ENCODE measurements at places on chromosomes 6 and 20.

DNA sequence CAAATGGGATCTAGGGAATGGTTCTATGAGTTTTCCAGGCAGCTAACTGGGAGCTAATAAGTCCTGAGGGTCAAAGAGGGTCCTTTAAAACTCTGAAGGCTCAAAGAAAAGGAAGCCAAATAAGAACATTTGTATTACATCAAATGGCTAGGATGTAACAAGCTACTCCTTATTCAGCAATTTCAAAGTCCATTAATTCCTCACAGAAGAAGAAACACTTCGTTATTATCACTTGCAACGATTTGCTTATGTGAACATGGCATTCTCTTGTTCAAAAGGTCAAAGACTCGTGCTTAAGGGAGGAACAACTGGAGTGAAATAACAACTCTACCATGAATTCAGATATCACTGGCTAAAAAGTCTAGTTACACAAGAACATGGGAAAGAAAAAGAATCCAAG lies 70.8 kb upstream of the FBXO30 start:
- DNase-seq: no peak

DNA sequence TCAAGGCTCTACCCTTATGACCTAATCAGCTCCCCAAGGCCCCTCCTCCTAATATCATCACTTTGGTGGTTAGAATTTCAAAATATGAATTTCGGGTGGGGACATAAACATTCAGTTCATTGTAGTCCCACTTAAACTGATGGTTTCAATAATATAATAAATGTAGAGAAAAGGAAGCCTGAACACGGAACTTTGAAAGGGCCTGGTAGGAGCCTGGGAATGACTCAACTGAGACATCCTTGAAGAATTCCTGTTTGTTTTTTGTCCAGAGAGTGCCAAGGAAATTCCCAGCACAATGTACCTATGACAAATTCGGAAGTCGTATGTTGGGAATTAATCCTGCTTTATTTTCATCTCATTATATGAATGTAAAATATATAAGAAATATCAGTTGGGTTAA lies 457.9 kb downstream of the PLCB1 start:
- no peak for DNase-seq

- no peak for DNase-seq
Measured at GRCh38 chr6:4608361-4609115, 167.7 kb upstream of the CDYL start.

GRCh38 chr6:140345935-140346334 lies 971.5 kb upstream of the CITED2 start:
- DNase-seq: no peak

DNA sequence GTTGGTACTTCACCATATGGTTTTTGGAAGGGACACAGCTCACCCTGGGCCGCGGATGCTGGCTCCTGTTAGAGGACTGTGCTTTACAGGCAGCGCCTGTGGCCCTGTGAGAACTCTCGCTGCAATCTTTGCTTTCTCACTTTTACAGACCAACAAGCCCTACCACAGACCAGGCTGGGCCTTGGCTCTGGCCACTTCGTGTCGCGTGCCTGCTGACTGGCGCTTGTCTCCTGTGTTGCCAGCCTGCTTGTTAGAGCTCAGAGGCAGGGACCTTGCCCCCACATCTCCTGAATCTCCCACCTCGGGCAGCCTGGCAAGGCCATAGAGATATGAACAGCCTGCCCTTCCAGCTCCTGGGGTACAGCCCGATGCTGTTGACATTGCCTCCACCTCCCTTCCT lies 56.1 kb downstream of the SYNJ2 start:
- no peak for DNase-seq

DNA sequence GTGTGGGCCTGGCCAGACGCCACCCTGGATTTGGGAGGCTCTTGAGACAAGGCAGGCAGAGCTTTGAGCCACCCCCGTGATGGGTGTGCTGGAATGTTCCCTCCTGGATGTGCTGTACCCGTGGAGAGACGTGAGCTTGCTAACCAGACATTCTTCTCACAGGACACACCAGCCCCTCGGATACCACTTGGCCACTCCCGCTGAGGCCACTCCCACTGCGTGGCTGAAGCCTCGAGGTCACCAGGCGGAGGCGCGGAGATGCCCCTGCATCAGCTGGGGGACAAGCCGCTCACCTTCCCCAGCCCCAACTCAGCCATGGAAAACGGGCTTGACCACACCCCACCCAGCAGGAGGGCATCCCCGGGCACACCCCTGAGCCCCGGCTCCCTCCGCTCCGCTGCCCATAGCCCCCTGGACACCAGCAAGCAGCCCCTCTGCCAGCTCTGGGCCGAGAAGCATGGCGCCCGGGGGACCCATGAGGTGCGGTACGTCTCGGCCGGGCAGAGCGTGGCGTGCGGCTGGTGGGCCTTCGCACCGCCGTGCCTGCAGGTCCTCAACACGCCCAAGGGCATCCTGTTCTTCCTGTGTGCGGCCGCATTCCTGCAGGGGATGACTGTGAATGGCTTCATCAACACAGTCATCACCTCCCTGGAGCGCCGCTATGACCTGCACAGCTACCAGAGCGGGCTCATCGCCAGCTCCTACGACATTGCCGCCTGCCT lies 14.1 kb downstream of the SLCO4A1 start:
- DNase-seq: no peak

- no peak for DNase-seq
Measured at GRCh38 chr20:6974838-6975237, 207.4 kb downstream of the BMP2 start.

- no peak for DNase-seq
Measured at GRCh38 chr6:138724015-138724414, 49.6 kb upstream of the CCDC28A start.

DNA sequence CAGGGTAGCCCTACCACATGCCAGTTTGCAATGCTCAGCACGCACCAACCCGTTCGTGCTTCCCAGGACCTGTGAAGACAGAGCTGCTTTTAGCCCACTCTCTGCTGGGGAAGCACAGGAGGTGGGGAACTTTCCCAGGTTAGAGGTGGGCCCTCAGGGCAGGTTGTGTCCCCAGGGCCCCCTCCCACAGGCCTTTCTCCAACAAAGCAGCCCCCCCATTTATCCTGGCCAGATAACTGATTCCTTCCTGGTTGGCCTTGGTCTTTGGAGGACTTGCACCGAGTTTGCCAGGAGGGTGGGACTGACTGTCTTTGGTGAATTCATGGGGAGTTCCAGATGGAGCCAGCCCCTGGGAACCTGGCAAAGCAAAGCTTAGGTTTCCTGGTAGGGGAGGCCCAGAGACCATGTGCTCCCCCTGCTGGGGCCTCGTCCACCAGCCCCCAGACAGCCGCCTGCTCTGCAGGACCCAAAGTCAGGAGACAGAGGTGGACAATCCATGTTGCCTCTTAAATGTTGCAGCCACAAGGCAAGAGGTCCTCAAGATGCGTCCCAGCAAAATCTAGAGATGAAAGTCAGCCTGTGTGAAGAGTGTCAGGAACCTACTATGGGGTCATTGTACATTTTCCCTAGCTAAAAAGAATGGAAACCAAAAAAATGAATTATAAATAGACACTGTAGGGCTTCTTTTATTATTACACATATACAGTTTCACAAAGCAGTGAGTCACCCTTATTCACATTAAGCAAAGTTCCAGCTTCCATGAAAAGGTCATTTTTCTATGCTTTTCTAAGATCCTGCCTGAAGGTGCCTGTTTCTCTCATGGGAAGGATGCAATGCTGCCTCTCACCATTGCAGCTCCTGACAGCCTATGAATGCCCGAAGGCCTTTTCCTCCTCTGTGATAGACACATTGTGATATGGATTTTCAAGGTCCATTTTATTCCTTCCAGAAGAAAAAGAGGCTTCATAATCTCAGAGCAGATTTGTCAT lies 497.8 kb downstream of the PREX1 start:
- DNase-seq: peak; percentile 25

DNA sequence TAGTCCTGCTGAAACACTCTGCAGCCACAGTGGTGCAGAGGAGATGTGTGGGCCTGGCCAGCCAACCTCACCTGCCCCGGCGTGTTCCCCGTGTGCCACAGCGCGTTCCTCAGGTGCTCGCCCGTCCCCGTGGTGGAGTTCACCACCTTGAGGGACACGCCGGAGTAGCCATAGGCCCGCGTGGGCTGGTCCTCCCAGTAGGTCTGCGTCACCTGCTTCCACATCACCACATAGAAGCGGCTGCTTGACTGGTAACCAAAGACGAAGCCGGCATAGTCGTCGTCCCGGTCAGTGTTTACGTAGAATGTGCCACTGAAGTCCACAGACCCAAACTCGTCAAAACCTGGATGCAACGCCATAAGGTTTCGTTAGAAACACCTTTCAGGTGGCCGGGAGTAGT lies 31.5 kb downstream of the THBS2 start:
- no peak for DNase-seq

GRCh38 chr6:111423960-111424846 lies 58.8 kb downstream of the REV3L start:
- DNase-seq: no peak

DNA sequence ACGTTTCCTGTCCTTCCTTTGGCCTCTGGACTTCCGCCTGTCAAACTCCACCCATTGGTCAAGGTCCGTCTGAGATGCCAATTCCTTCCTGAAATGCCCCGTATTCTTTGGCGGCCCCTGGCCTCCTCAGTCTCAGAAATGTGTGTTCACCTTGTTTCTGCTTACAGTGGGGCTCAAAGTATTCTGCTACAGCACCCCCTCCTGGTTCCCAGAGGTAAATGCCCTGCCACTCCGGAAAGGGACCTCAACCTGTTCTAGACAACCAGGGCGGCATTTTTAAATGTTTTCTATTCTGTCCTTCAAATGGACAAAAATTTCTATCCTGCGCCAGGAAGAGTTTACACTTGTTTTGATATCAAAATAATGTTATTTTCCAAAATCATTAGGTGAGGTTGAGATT lies 12.1 kb upstream of the PAX1 start:
- no peak for DNase-seq

- no peak for DNase-seq
Measured at GRCh38 chr6:37936150-37936549, 116.6 kb downstream of the ZFAND3 start.
